Epithelial cell of prostate (primary cell): ENCODE measurements at places on chromosomes 13 and 19.

GRCh38 chr13:23086968-23087623, 93.7 kb upstream of the SGCG start:
- no peak for DNase-seq

DNA sequence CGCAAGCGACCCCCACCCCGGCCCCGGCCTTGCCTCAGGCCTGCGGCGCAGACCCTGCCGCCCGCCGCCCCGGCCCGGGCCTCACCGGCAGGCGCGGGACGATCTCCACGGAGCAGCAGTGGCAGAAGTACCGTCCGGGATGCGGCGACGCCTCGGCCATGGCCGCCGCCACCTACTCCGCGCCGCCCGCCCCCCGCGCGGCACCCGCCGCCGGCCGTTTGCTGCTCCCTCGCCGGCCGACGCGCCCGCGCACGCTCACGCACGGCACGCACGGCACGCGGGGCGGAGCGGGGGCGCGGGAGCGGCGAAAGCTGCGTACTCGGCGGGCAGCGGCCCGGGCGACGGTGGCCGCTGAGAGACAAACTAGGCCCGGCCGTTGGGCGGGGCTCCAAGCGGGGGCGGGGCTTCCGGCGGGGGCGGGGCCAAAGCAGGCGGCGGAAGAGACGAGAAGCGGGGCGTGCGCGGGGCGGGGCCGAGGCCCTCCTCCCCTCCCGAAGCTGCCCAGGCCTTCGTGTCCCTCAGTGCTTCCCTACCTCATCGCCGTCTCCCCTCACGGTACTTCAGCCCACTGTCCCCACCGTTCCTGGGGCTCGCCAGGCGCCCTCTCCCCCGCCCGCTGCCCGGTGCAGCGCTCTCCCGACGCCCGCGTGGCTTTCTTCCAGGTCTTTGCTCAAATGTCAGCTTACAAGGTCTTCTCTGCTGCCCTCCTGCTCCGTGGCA, at the start of gene RNF126:
Gene RNF126, minus strand, starts transcription at position 253 of the 720 bp plus-strand sequence. Its CDS starts 93 bp downstream, at position 160.
- no peak for DNase-seq

GRCh38 chr19:49347835-49348234, 12.6 kb downstream of the CD37 start:
- no peak for DNase-seq

DNA sequence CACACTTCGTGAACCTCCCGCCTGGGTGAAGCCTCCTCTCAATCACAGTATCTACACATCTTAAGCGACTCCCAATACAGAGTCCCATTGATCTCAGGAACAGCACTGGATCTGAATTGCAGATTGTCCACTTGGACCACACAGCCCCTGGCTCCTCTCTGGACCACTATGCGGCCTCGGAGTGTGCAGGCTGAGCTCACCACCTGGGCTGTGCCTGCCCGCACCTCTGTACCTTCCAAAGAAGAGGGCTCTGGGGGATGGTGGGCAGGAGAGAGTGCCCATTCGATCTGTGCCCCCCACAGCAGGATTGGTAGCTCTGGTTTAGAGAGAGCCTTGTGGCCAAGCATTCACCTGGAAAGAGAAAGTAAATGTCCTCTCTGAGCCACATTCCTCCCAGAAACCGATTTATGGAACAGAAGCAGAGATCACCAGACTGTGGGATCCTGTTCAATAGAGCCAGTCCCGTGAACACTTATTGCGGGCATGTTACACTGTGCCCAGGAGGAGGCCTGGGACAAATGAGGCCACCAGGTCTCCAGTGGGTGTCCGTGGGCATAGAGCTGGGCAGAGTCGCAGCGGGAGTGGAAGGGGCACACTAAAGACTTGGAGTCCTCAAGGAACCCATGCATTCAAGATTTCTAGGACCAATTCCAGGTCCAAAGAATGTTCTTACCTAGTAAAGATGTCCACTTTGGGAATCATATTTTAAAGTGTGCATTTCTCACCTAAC, 141.6 kb upstream of the SOX1 start:
- DNase-seq = no peak

- DNase-seq = peak; percentile 10
Measured at GRCh38 chr13:65497265-65497664, 1732.9 kb downstream of the PCDH9 start.

DNA sequence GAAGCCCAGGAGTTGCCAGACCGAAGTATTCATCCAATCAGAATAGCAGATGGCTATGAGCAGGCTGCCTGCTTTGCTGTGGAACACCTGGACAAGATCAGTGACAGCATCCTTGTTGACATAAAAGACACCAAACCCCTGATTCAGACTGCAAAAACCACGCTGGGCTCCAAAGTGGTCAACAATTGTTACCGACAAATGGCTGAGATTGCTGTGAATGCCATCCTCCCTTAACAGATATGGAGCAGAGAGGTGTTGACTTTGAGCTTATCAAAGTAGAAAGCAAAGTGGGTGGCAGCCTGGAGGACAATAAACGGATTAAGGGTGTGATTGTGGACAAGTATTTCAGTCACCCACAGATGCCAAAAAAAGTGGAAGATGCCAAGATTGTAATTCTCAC, 250.3 kb upstream of the OBI1 start:
- DNase-seq = no peak

GRCh38 chr19:18899624-18900560, 3.9 kb upstream of the CERS1 start:
- no peak for DNase-seq

DNA sequence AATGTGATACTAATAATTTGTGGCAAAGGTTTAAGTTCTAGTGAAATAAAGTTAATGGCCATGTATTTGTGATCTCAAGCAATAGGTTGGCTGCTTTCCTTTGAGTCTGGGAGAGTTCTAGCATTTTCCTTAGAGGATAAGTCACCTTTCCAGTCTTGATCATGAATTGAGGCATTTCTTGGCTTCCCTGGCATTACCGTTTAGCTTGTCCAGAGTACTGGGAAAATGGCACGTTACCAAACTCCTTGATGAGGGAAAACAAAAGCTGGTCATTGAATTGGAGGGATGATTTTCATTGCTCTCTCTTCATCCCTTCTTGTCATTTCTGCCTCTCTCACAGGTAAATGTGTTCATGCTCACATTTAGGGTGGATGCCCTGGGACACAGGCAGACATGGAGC, 34.0 kb upstream of the SPRY2 start:
- no peak for DNase-seq

DNA sequence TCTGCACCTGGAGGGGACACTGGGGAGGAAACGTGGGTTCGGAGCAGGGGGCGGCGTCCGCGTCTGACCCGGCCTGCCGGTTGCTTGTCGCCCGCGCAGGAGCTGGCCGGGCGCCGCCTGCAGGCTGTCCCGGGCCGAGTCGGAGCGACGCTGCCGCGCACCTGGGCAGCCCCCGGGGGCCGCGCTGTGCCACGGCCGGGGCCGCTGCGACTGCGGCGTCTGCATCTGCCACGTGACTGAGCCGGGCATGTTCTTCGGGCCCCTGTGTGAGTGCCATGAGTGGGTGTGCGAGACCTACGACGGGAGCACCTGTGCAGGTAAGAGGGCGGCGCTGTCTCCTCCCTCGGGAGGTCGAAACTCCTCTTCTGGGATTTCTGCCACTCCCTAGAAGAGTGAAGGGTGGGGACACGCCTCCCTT, 1.3 kb downstream of the ITGBL1 start:
- peak; percentile 44 for DNase-seq

GRCh38 chr19:1618157-1619093, 13.2 kb upstream of the UQCR11 start:
- DNase-seq = no peak

GRCh38 chr19:1568320-1569019, at the start of gene MEX3D:
Gene MEX3D, minus strand, starts transcription at chr19:1568325. Its CDS starts 267 bp downstream, at chr19:1568058.
- DNase-seq = no peak

DNA sequence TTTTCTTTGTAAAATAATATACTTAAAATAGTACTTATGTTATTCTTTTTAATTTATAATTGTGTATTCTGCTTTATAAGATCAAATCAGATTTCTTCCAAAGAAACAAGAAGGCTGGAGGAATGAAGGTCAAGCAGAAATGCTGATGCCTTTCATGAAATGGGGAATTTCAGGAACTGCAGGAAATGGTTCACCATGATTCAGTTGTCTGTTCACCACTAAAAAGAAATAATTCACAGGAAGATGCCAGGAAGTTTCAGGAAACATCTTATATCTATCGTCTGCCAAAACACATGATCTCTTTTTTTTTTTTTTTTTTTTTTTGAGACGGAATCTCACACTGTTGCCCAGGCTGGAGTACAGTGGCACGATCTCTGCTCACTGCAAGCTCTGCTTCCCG, 15.7 kb upstream of the SCEL start:
- DNase-seq = no peak

- no peak for DNase-seq
Measured at GRCh38 chr19:7083076-7083956, 13.8 kb downstream of the ZNF557 start.

DNA sequence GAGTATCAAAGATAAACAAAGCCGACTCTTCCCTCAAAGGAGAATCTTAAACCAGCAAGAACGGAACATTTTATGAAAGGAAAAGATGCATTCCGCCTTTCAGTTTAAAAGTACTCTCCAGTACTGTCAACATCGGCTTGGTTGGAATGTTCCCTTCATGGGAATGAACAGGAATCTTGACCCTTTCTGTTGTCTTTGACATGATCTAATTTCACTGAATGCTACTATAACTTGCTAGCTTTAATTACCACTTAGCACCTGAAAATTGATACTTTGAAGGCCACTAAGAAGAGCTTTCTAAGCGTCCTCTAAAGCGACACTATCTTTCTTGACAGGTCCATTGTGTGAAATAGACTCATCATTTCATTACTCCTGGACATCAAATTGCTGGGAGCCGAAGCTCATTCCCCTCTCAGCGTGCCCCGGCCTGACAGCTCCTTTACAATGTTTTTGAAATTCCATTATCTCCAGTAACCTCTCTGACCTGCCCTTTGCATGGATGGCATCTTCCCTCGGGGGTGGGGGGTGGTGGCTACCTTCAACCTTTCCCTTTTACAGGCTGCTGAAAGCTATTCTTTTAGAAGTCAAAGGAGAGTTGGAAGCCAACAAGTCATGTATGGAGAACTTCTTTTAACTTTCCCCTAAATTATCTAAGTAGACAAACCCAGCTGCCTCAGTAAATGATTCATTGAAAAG, 67.9 kb downstream of the EFNB2 start:
- no peak for DNase-seq

DNA sequence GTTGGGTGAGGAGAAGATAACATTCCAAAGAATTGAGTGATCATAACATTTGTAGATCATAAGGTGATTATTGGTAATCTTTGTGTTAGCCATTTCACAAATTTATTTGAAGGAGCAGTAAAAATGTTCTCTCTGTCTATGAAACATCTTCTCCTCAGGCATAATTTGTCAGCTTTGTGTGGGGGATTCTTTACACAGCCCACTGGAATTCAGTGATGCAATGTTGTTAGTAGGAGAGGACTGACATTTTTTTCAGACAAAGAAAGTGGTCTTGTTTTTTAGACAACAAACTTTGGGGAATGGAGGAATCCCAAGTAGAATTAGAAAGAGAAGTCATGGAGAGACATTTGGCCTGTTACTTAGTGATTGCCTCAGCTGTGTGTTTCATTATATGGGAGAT, 100.3 kb downstream of the ITGBL1 start:
- DNase-seq = no peak

GRCh38 chr19:10113964-10114650, 2.6 kb downstream of the P2RY11 start:
- no peak for DNase-seq

GRCh38 chr13:109781384-109782065, 4.9 kb downstream of the IRS2 start:
- no peak for DNase-seq

DNA sequence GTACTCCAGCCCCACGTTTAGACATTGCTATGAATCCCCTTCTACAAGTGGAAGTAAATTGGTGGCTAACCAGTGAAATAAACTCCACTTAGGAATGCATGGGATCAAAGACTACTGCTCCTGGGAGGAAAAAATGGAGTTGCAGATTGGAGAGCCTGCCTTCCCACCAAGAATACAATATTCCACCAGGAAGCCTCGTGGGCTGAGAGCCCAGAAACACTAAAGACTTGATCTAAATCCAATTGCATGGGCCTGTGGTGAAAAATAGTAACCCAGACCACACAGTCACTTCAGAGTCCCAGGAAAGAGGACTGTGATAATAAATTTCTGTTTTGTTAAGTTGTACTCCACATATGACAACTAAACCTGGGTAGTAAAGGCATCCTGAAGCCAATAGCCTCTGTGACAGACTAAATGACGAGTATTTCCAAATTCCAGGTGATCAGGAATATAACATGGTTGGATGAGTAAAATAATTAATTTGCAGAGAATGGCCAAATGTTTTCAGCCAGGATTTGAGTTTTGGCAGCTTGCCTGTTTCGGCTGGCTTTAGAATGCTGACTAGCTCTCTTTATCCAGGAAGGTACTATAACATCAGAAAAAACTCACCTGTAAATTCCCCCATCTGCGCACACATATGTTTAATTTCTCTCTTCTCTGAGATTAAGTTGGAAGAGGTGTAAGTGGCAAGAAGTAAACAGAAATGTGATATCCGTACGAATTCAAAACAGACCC, 480.3 kb downstream of the LIG4 start:
- DNase-seq = no peak

- DNase-seq = no peak
Measured at GRCh38 chr19:58118979-58119733, 21.1 kb upstream of the ZSCAN18 start.

- no peak for DNase-seq
Measured at GRCh38 chr19:45528744-45529419, 21.6 kb downstream of the VASP start.

DNA sequence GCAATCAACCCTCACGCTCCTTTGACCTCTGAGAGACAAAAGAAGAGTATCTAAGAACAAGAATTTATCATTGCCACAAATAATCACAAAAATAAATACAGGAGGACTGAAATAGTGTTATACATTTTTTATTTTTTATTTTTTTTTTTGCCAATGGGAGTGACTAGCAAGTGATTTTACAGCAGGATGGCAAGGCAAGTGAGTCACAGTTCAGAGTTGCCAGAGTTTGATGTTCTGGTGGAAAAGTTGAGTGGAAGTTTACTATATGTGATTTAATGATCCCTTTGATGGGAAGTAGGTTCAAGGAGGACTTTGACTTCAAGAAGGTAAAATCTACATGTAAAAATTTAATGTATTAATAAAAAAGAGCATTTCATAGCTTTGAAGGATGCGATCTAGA, 2691.4 kb downstream of the PCDH9 start:
- no peak for DNase-seq

GRCh38 chr13:76795701-76796695, 90.2 kb downstream of the KCTD12 start:
- DNase-seq = no peak

GRCh38 chr13:42821437-42821836, 40.1 kb downstream of the FAM216B start:
- no peak for DNase-seq
